ENCODE measurements at places on chromosomes 3 and 15.

- no peak for DNase-seq
These were observed 812.6 kb downstream of the ZPLD1 start for GRCh38 chr3:103247459-103247858.

GRCh38 chr15:26985050-26985449 lies 14.1 kb downstream of the GABRG3 start:
- DNase-seq = no peak

- DNase-seq = no peak
These were observed 483.2 kb upstream of the FRG2C start for GRCh38 chr3:75180945-75181298.

GRCh38 chr15:49467746-49468480 lies 44.9 kb downstream of the FGF7 start:
- DNase-seq = no peak

DNA sequence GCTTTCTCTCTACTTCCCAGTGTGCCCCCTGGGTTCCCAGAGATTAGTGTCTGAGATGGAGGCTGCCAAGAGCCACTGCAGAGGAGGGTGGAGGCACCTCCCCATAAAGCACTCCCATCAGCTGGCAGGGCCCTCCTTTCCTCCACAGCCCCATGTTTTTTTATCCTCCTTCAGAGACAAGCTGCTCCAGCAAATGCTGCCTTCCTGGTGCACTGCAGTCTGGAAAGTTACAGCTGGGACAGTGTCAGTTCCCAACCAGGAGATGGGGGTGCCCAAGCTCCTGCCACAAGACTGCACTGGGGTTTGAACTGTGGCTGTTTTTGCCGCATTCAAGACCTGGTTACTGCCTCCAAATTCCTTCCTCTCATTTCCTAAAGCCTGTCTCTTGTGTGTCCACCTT lies 206.1 kb downstream of the CADPS start:
- no peak for DNase-seq

- DNase-seq = peak; percentile 59
These were observed 39.6 kb downstream of the TGM4 start for GRCh38 chr3:44913868-44914468.

DNA sequence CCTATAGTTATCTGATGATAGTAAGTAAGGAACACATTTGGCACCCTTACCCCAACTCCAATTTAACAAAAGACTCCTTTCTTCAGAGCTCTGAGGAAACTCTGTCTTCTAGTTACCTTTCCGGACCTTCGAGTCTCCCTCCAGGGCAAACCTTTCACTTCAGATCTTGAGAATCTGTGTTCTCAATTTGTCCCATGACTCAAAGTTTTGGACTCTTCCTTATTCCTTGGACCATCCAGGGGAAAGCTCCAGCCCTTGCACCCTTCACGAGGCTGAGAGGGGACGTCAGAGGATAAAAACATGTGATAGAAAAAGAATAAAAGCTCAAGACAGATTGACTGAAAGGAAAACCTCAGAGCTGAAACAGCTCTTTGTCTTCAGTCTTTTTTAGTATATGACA lies 76.9 kb downstream of the CTNNB1 start:
- no peak for DNase-seq

- no peak for DNase-seq
These were observed at the start of gene CYP8B1 for GRCh38 chr3:42875325-42876151. Gene CYP8B1, minus strand, starts transcription at chr3:42875879. Its CDS starts 63 bp downstream, at chr3:42875816.

GRCh38 chr3:31462050-31462569 lies 70.6 kb upstream of the STT3B start:
- DNase-seq = peak; percentile 72

DNA sequence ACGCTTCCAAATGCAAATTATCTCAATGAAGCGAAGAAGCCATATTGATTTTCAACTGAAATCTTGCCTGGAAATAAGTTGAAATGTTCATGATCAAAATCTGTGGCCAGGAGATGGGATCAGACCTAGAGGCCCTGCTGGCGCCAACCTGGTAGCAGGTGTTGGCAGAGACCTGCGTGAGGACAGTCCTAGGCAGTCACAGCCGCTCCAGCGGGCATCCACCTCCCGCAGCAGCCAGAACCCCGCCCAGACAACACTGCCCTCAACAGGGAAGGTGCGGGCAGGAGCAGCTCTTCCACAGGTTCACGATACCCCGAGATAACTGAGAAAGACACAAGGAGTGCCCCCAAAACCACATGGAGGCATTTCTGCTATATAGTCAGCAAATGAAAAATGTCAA lies 145.3 kb downstream of the XXYLT1 start:
- DNase-seq = no peak

- no peak for DNase-seq
These were observed 29.8 kb downstream of the ZNF592 start for GRCh38 chr15:84778194-84778593.

DNA sequence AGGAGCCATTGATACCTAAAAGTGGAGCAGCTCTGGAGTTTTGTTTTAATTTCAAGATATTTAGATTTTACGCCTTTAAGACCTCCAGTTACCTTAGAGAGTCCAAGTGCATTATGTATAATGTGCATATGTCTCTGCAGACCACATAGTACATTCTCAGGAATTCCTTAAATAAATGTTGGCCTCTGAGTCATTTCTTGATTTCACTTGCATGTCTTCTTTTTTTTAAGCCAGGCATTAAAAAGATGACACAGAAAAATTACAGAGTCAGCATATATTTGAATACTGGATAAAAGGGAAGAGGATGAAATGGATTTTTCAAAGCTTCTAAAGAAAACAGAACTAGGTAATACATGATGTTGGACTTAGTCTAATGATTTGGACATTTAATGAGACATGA lies 125.2 kb downstream of the TMCO5A start:
- DNase-seq = no peak

DNA sequence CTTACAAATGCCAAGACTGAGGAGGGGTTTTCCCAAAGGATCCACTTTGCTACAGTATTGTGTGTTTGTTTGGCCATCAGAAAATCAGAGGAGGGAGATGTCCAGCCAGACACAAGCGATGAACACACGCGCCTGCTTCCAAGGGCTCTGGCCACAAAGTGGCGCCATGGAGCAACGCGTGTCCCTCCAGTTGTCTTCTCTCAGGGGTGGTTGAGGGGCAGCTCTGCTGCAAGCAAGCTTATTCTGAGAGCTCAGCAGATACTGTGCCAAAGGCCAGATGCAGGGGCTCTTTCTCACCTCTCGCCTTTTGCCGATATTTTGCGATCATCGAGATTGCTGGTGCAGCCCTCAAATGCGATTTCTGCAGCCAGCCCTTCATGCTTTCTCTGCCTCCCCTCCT lies 88.9 kb upstream of the OSBPL11 start:
- DNase-seq = no peak

DNA sequence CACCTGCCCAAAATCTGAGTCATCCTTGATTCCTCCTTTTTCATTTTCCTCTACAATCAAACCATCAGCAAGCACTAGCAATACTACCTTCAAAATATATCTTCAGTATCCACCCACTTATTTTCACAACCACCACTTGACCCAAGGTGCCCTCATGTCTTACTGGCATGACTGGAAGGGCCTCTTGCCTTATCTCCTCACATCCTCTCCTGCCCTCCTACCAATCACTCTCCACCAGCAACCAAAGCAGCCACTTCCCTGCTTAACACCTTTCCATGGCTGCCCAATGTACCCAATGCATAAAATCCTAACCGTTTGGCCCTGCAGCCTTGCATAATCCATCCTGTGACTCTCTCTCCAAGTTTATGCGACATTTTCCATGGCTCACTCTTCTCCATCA lies 76.0 kb downstream of the MTHFS start:
- no peak for DNase-seq

- DNase-seq = no peak
These were observed 49.4 kb downstream of the DPH6 start for GRCh38 chr15:35496585-35496984.

Data from CD4-positive, alpha-beta T cell treated with Interleukin-15 for 4 hours (primary cell).